ENCODE measurements at places on chromosomes 1 and 21. TPM values are rescaled to one million over a fixed set of nuclear protein-coding genes. Genes with fewer than 3 reads are reported as not detected.

The TCHH gene
- not detected for total RNA-seq

The CYP4A11 gene
- total RNA-seq = not detected

The ECE1 gene
- 139 TPM for total RNA-seq

The FTCD gene
- 0.56 TPM for total RNA-seq

The TSPAN1 gene
- total RNA-seq = not detected

The AKR7A3 gene
- total RNA-seq = 1.2 TPM

The PKP1 gene
- not detected for total RNA-seq

The GBP1 gene
- 39.5 TPM for total RNA-seq

The PRELP gene
- total RNA-seq = not detected

The TRAPPC10 gene
- 85.5 TPM for total RNA-seq

The FAM3B gene
- not detected for total RNA-seq

The SLC30A10 gene
- total RNA-seq = not detected

The UMODL1 gene
- total RNA-seq = not detected

The GSTM1 gene
- 77.4 TPM for total RNA-seq

GRCh38 chr1:6948861-6949260 lies 163.6 kb downstream of the CAMTA1 start:
- H3K4me3 ChIP-seq = no peak overlapping the region
- no peak overlapping the region for H3K27ac ChIP-seq
- no peaks in the 10 kb centered on the region for H3K4me1 ChIP-seq
- no peaks in the 10 kb centered on the region for H3K27me3 ChIP-seq
- DNase-seq = no peak

GRCh38 chr1:153470707-153471106 lies 10.3 kb upstream of the S100A7 start:
- H3K4me3 ChIP-seq = no peak overlapping the region
- H3K27me3 ChIP-seq = peaks cover 10% of the 10 kb centered on the region
- no peaks in the 10 kb centered on the region for H3K36me3 ChIP-seq

- H3K4me1 ChIP-seq = peaks cover 7% of the 10 kb centered on the region
- H3K27me3 ChIP-seq = peaks cover 17% of the 10 kb centered on the region
- DNase-seq = no peak
- H3K4me3 ChIP-seq = no peak overlapping the region
- no peaks in the 10 kb centered on the region for H3K36me3 ChIP-seq
Measured at GRCh38 chr1:58618303-58618702, 41.3 kb upstream of the TACSTD2 start.

DNA sequence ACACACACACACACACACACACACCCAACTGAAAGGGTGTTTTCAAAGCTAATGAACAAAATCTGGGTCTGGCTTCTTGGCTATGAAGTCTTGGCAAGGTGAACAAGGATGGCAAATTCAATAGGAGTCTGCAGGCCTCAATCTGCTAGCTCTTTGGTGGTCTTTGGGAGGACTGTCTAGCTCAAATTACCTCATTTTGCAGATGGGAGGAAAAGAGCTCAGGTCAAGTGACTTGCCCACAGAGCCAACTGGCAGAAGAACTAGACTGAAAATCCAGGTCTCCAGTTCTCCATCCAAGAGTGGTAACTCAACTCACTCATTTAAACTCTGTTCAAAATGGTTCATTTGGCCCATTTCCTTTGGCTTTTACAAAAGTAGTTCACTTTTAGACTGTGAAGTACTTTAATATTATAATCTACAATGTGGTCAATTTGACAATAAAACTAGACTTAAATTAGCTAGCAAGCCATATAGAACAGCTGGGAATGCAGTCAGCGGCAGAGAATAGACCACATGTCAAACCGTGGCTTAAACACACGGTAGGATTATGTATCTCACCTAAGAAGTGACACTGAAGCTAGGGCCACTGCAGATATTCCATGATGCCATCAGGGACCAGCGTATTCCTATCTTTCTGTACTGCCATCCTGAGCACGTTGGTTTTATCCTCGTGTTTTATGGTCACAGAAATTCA lies 112.9 kb downstream of the APP start:
- H3K4me3 ChIP-seq = no peak overlapping the region
- no peaks in the 10 kb centered on the region for H3K27me3 ChIP-seq
- H3K4me1 ChIP-seq = no peaks in the 10 kb centered on the region
- H3K27ac ChIP-seq = no peak overlapping the region
- DNase-seq = no peak
- H3K36me3 ChIP-seq = no peaks in the 10 kb centered on the region

- H3K4me1 ChIP-seq = peaks cover 32% of the 10 kb centered on the region
- H3K27me3 ChIP-seq = no peaks in the 10 kb centered on the region
- no peak overlapping the region for H3K27ac ChIP-seq
- H3K4me3 ChIP-seq = no peak overlapping the region
- peaks cover 72% of the 10 kb centered on the region for H3K36me3 ChIP-seq
Measured at GRCh38 chr1:111677604-111678003, 58.0 kb downstream of the RAP1A start.

- no peak overlapping the region for H3K27ac ChIP-seq
- no peak for DNase-seq
- H3K36me3 ChIP-seq = no peaks in the 10 kb centered on the region
- H3K27me3 ChIP-seq = peaks cover 13% of the 10 kb centered on the region
- peaks cover 13% of the 10 kb centered on the region for H3K4me1 ChIP-seq
- no peak overlapping the region for H3K4me3 ChIP-seq
Measured at GRCh38 chr1:168821434-168821833, 92.4 kb upstream of the DPT start.

- no peak overlapping the region for H3K27ac ChIP-seq
- no peaks in the 10 kb centered on the region for H3K4me1 ChIP-seq
- no peaks in the 10 kb centered on the region for H3K27me3 ChIP-seq
- no peak for DNase-seq
- H3K36me3 ChIP-seq = peaks cover 26% of the 10 kb centered on the region
- no peak overlapping the region for H3K4me3 ChIP-seq
Measured at GRCh38 chr1:77817368-77818209, 38.1 kb downstream of the MIGA1 start.

DNA sequence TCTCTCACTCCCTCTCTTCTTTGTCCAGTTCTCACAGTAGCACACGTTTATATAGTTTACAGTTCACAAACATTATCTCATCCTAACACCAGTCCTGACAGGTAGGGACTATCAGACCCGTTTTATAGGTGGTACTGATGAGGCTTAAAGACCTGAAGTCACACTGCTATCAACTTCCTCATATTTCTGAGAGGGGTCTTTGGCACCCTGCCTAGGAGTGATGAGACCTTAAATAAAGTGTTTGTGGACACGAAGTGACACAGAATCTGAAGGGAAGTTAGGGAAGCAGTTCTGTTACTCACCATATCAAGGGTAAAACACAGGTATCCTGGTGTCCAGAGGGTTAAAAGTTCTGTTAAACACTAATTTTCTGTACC lies 590 bp upstream of the TACSTD2 start:
- H3K4me1 ChIP-seq = peaks cover 40% of the 10 kb centered on the region
- peaks cover 8% of the 10 kb centered on the region for H3K36me3 ChIP-seq
- no peak for DNase-seq
- H3K27me3 ChIP-seq = peaks cover 61% of the 10 kb centered on the region

- no peak overlapping the region for H3K4me3 ChIP-seq
- no peak for DNase-seq
- H3K27me3 ChIP-seq = peaks cover 14% of the 10 kb centered on the region
- H3K4me1 ChIP-seq = no peaks in the 10 kb centered on the region
- H3K27ac ChIP-seq = no peak overlapping the region
Measured at GRCh38 chr1:41323243-41323642, 38.0 kb upstream of the FOXO6 start.

DNA sequence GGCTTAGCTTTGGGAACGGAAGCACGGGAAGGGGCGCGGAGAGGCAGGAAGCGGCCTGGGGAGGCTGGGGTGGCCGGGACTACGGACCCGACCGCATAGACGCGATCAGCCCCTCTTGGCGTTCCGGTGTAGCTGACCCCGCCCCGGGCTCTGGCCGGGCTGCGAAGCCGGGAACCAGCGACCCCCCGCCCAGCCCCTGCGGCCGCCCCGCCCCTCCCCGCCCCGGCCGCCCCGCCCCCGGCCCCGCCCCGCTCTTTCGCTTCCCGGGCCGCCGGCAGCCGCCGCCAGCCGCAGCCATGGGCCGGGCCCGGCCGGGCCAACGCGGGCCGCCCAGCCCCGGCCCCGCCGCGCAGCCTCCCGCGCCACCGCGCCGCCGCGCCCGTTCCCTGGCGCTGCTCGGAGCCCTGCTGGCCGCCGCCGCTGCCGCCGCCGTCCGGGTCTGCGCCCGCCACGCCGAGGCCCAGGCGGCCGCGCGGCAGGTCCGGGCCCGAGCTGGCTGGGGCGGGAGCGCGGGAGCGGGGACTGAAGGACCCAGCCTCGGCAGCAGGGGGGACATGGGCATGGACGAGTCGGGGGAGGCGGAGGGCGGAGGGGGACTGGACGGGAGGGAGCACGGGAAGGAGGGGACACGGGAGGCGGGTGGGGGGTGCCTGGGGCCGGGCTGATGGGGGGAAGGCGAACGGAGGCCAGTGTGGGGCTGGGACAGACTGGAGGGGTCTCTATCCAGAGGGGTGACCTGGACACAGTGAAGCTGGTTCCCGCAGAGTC lies at the start of gene SELENON:
TSS of gene SELENON (plus strand) at position 259 of the 768 bp plus-strand sequence. CDS start at position 297, 38 bp downstream.
- H3K27me3 ChIP-seq = peaks cover 30% of the 10 kb centered on the region
- peaks cover 4% of the 10 kb centered on the region for H3K36me3 ChIP-seq
- H3K4me3 ChIP-seq = peak within 1 kb of the TSS; percentile 72
- H3K27ac ChIP-seq = no peak within 1 kb of the TSS
- peaks cover 27% of the 10 kb centered on the region for H3K4me1 ChIP-seq

DNA sequence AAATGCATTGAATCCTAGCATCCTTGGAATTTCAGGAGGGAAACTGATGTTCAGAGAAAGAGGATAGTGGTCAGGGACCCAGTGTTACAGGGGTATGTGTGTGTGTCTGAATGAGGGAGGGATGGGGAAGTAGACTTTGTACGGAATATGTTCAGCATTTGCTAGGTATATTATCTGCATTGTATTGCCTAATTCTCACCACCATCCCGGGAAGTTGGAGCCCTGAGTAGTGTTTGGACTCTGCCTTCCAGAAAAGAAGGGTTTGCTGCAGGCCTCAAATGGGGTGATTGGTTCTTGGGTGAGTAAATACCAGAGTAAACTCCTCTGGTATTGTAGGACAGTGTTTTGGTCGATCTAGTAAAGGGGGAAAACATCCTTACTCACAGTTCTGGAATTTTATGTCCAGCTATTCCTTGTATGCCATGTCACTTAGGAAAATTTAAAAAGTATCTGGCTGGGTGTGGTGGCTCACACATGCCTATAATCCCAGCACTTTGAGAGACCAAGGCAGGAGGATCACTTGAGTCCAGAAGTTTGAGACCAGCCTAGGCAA lies 7.1 kb upstream of the ZNF496 start:
- H3K27ac ChIP-seq = no peak overlapping the region
- no peaks in the 10 kb centered on the region for H3K27me3 ChIP-seq
- no peaks in the 10 kb centered on the region for H3K4me1 ChIP-seq

DNA sequence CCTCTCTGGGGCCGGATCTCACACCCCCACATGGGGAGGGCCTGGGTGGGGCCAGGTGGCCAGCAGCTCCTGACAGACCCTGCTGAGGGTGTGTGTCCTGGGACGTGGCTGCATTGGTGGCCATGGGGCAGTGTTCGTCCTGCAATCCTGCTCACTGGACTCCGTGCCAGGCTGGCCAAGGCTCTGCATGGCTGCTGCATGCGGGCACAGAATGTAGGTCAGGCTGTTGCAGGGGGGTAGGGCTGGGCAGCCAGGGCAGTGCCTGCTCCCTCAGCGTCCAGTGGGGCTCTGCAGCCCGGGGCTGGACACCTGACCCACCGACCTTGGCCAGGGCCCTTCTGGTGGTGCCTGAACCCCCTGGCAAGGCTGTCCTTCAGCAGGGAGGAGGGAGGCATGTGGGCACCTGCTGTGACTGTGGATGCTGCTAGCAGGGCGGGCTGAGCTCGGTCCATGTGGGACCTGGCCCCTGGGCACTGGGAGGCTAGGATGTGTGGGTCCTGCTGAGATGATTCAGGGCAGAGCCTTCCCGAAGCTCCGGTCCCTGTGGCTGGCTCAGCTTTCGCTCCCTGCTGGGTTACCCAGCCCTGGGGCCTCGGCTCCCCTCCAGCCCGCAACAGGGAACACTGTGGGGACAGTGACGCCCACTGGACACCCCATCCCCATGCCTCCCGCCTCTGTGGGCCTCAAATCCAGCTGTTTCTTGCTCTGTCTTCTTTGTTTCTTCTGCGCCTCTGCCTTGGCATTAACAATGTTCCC lies 14.9 kb upstream of the PLCH2 start:
- no peak for DNase-seq
- no peak overlapping the region for H3K4me3 ChIP-seq

- no peaks in the 10 kb centered on the region for H3K36me3 ChIP-seq
- no peaks in the 10 kb centered on the region for H3K27me3 ChIP-seq
- no peak overlapping the region for H3K27ac ChIP-seq
Measured at GRCh38 chr1:81126989-81127581, 673.6 kb upstream of the ADGRL2 start.

GRCh38 chr1:207578796-207579435 lies 66.0 kb upstream of the CR1L start:
- peaks cover 9% of the 10 kb centered on the region for H3K4me1 ChIP-seq
- H3K27ac ChIP-seq = no peak overlapping the region
- no peaks in the 10 kb centered on the region for H3K36me3 ChIP-seq

DNA sequence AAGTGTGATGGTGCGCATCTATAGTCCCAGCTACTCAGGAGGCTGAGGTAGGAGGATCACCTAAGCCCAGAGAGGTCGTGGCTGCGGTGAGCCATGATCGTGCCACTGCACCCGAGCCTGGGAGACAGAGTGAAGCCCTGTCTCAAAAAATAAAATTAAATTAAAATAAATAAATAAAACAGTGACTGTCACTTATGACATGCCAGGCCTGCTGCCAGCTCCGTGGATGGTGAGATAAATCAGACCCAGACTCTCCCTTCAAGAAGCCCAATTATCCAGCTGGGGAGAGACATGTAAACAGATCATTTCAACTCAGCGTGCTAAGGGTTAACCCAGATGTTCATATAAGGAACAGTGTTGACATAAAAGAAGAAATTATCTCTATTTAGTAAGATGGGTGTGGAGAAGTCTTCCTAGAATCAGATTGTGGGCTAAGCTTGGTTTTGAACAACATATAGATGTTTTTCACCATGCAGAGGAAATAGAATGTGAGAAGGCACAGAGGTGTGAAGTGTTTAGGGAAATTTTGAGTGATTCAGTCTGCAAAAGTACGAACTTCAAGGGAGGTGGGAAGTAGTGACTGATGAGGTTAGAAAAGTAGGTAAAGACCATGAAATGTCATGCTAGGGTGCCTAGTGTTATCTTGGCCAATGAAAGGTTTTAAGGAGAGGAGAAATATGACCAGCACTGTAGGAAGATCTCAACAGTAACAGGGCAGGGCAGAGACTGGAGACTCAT lies 18.3 kb downstream of the YARS1 start:
- H3K27me3 ChIP-seq = no peaks in the 10 kb centered on the region
- H3K27ac ChIP-seq = peak overlapping the region; percentile 96

- peak overlapping the region; percentile 78 for H3K27ac ChIP-seq
- H3K4me3 ChIP-seq = peak overlapping the region; percentile 43
- H3K4me1 ChIP-seq = peaks cover 42% of the 10 kb centered on the region
- H3K27me3 ChIP-seq = no peaks in the 10 kb centered on the region
- peak; percentile 45 for DNase-seq
Measured at GRCh38 chr1:110787328-110788071, 85.4 kb upstream of the CD53 start.

DNA sequence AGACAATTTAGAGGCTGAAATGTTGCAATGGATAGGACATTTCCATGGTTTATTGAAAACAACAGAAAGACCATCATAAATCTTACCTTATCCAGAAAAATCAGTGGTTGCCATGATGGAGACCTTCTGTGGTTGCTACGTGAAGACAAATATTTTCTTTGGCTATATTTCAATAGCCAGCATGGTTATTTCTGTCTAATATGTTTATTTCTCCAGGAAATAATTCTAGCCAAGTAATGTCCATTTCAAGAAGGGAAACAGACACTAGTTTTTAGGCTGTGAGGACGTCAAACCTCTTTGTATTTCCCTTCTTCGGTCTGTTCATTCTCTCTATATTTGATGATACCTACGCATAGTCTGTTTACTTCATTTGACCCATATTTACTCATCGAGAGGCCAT lies 49.2 kb upstream of the NFASC start:
- H3K36me3 ChIP-seq = no peaks in the 10 kb centered on the region
- no peak for DNase-seq
- H3K27me3 ChIP-seq = peaks cover 14% of the 10 kb centered on the region
- no peak overlapping the region for H3K4me3 ChIP-seq
- no peaks in the 10 kb centered on the region for H3K4me1 ChIP-seq
- no peak overlapping the region for H3K27ac ChIP-seq
